ENCODE measurements at places on chromosomes 7 and 10.

- no peak for DNase-seq
Observed at GRCh38 chr10:131821378-131822012, 79.3 kb upstream of the PPP2R2D start.

- DNase-seq: no peak
Observed at GRCh38 chr10:32985341-32985764, 27.3 kb upstream of the ITGB1 start.

DNA sequence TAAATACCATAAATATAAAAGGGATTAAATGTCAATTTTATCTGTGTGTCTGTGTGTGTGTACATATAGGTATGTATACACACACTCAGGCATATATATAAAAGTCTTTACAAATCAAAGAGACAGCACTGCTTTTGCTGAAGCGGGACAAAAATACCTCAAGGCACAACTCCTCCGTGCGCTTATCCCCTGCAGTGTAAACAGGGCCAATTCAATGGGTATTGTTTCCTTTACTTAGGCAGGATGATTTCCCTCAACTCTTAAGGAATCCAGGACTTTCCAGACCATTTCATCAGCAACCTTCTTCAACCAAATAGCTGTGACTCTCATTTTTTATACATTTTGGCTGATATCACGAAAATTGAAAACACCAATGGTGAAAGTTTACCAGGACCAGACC lies 227.7 kb downstream of the CRPPA start:
- no peak for DNase-seq

DNA sequence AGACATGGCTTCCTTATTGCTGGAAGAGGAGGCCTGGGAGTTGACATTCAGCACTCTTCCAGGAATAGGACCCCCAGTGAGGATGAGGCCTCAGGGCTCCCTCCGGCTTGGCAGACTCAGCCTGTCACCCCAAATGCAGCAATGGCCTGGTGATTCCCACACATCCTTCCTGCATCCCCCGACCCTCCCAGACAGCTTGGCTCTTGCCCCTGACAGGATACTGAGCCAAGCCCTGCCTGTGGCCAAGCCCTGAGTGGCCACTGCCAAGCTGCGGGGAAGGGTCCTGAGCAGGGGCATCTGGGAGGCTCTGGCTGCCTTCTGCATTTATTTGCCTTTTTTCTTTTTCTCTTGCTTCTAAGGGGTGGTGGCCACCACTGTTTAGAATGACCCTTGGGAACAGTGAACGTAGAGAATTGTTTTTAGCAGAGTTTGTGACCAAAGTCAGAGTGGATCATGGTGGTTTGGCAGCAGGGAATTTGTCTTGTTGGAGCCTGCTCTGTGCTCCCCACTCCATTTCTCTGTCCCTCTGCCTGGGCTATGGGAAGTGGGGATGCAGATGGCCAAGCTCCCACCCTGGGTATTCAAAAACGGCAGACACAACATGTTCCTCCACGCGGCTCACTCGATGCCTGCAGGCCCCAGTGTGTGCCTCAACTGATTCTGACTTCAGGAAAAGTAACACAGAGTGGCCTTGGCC lies 4.3 kb downstream of the PGAM2 start:
- no peak for DNase-seq

GRCh38 chr7:44157116-44158080 lies 16.3 kb upstream of the MYL7 start:
- no peak for DNase-seq

GRCh38 chr10:34446049-34446448 lies 369.0 kb downstream of the PARD3 start:
- no peak for DNase-seq

DNA sequence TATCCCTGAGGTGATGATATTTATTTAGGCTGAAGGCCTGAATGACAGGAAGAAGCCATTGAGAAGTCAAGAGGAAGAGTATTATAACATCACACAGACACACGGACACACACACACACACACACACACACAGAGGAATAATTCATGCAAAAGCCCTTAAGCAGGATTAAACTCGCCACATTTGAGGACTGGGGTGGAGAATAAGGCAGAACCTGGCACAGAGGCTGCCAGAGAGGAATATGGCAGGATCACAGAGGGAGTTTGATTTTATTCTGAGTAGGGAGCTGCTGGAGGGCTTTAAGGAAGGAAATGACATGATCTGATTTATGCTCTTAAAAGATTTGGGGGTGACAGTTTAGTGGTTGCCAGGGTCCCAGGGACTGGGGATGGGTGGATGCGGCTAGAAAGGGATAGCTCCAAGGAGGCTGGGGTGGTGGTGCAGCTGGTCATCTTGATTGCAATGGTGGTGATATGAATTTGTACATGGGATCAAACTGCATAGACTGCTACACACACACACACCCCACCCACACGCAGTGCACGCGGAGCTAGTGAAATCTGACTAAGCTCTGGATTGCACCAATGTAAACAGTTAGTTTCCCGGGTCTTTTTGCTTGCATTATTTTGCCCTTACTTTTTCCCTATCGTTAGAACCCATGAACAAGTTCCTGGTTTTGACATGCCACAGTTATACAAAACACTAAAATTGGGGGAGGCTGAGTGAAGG lies 11.2 kb downstream of the SMURF1 start:
- DNase-seq: no peak

DNA sequence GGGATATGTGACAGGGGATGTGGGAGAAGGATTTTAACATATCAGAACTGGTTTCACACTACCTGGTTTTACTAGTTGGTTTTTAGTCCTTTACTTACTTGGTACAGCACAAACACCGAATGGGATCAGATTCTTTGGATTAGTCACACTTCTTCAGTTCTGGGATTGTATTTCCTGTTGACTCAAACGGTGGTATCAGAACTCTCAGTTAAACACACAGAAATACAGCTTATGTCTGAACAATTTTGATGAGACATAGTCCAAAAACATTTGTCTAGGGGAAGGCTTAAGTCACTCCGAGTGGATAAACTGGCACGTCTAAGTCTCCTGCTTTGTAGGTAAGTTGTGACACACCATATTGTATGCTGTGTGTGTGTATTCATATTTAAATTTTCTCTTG lies 480.5 kb downstream of the PHTF2 start:
- no peak for DNase-seq

DNA sequence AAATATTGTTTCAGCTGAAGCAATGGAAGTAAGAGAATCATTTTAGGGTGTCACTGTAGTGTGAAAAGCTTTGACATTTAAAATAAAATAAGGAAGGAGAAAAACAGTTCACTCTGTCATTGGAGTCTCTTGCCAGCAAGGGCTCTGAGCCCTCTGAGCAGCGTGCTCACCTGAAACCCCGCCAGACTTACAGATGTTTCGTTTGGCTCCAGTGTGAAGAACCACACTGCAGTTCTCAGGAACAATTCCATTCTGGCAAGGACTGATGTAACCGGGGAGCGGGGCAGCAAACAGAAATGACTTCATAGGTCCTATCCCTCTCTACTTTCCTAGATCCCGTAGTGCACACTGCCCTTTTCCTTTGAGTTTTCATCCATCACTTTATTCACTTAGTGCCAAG lies 164.3 kb downstream of the CELF2 start:
- no peak for DNase-seq

DNA sequence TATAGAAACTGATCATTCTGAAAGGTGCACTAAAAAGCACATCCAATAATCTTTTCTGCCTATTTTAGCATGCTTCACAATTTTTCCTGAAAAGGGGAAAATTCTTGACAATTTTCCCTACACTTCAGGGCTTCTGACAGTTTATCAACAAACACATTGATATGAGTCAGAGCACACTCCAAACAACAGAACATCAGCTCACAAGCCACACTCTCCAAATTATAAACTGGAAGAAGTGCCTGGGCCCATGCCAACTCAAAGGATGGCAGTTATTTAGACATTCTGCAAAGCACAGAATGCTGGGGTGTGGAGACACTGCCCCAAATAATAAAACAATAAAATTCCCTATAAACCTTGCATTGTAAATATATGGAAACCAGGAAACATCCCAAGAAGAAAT lies 90.8 kb downstream of the ELAPOR2 start:
- DNase-seq: no peak

GRCh38 chr10:85598646-85599045 lies 767.9 kb downstream of the GRID1 start:
- DNase-seq: no peak

Data from effector memory CD8-positive, alpha-beta T cell (primary cell).